ENCODE measurements at places on chromosomes 5 and 9.

DNA sequence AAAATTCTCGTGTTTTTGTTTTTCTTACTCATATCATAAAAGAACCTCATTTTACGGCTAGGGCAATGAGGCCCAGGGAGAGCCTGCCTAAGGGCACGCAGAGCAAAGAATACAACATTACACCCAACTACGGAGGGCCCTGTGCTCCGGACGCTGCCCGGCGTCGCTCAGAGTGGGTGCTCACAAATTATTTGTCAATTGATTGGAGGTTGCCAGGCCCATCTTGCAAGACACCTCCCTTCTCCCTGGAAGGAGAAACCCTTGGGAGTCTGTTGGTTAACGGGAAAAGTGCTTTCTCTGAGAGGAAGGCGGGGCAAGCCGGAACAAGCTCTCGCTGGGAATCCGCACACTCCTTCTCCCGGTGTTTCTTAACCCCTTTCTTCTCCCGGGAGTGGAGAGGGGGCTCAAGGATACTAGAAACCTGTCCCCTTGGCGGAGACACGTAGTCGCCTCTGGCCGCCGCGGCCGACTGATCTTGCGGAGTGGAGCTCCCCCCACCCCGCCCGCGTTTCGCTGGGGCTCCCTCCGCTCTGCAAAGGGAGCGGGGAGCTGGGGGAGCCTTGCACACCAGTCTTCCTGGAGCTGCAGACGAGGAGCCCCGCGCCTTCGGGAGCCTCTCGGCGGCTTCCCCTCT lies 599.3 kb upstream of the SGCD start:
- DNase-seq, result peak; percentile 26

- no peak for DNase-seq
Observed at GRCh38 chr5:147361441-147362175, 126.8 kb downstream of the STK32A start.

- no peak for DNase-seq
Observed at GRCh38 chr5:64637144-64637543, 53.2 kb upstream of the SHISAL2B start.

DNA sequence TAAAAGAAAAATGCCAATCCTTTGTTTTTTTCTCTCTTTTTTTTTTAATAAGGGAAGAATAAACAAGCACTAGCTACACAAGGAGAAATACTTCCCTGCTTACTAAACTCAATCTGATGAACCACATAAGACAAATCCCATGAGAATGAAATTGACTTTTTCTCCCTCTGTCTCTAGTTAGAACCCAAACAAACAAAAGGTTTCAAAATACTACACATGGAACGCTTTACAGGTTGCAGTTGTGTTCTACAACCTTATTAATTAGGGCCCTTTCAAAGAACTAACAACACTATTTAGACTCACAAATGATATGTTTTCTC lies 124.5 kb downstream of the PDE4D start:
- DNase-seq, result no peak

- DNase-seq, result no peak
Observed at GRCh38 chr9:20604562-20604961, 17.7 kb downstream of the MLLT3 start.

- DNase-seq, result no peak
Observed at GRCh38 chr5:3590161-3590966, 5.3 kb upstream of the IRX1 start.

DNA sequence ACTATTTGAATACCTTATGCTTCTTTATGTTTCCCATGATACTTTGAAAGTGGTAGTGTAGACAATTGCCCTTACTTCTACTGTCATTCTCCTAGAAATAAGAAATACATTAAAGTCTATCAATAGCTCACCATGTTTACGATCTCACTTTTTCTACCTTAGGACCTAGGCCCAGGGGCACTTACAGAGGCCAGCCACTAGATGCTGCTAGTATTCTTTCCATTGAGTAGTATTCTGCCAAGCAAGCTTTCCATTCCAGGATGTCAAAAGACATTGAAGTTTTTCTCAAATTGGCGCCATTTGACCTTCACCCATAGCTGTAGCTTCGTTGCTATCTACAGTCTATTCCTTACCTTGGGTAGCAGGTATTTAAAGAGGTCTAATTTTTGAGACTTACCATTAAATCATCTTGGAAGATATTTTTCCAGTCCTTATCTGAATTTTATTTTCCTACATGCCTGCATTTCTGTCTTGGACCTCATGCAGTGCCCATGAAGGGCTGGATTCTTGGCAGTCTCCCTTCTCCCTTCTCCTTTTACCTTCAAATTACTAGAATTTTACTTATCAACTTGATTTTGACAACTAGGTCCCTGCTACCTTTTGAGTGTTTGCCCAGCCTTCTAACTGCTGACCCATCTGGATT lies 246.0 kb upstream of the NUDT12 start:
- DNase-seq, result peak; percentile 40

- peak; percentile 40 for DNase-seq
Observed at GRCh38 chr9:738209-738915, 103.1 kb upstream of the DMRT1 start.
